LNCaP clone FGC (cell line): ENCODE measurements at places on chromosomes 4 and X.

DNA sequence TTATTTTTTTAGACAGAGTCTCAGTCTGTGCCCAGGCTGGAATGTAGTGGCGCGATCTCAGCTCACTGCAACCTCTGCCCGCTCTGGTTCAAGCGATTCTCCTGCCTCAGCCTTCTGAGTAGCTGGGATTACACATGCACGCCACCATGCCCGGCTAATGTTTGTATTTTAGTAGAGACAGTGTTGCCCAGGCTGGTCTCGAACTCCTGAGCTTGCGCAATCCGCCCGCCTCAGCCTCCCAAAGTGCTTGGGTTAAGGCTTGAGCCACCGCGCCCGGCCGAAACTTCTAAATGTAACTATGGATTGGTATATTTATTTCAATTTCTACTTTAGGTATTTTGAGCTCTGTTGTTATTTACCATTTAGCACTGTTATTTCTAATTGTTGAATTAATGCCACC lies 79.4 kb downstream of the FAM193A start:
- DNase-seq: no peak

DNA sequence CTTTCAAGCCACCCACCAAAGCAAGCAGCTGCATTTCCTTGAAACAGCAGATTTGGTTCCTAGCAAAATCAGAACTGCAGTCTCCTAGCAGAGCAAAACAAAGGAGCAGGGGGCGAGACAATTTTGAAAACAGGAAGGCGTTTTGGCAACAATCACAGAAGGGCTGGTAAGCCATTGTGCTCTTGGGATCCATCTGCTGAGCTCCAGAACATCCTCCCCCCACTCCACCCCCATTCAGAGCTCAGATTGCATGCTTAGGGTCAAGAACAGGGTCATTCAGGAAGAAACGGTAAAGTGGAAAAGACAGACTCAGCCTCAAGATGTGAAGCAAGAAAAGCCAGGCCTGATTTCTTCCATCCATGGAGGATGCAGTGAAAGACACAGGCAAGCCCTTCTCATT lies 7.6 kb upstream of the PCDH19 start:
- DNase-seq: no peak

DNA sequence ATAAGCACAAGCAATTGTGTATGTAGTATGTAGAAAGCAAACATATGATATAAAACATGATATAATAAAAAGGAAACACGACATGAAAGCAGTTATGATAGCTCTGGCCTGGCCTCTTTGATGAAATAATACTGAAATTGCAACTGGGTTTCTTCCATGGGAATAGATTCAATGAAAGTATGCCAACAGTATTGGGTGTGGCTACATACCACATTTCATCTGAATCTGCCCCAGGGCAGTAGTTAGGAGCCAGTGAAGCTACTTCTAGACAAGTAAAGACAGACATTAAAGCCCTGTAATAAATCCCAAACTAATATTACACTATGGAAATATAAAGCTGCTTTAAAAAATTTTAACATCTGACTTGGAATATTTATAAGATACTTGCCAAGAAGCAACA lies 207.3 kb downstream of the FBXW7 start:
- peak; percentile 19 for DNase-seq

DNA sequence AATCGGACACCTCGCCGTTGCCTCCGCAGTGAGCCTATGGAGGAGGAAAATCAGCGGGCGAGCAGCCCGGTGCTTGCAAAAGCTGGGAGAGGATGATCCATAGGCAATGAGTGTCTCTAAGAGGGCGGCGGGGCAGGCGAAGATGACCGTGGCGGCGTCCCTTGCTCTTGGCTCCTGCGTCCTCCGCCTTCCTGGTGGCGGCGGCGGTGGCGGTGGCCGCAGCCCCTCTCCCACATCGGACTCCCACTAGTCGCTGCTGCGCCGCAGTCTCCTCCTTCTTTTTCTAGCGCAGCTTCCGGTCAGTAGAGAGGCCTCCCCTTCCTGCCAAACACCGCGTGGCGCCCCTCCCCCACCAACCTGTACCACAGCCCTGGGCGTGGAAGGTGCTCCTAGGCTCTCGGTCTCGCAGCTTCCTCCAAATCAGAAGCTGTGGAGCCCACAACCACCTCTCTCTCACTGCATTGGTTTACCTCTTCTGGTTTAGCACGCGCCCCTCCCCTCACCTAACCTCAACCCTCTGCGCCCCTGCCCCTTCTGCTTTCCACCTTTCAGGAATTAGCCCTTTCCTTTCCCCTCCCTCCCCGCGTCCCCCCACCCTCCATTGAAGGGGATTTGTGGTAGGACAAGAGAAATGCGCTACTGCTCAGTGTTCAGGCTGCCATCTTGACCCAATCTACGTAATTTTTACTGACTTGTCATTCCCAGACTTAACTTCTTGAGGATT lies at the start of gene SPIN3:
Gene SPIN3 (minus strand): TSS at position 271 of the 724 bp plus-strand sequence. CDS start 594 bp downstream, outside the sequence.
- peak; percentile 64 for DNase-seq
